ENCODE measurements at places on chromosomes 12 and 14.

DNA sequence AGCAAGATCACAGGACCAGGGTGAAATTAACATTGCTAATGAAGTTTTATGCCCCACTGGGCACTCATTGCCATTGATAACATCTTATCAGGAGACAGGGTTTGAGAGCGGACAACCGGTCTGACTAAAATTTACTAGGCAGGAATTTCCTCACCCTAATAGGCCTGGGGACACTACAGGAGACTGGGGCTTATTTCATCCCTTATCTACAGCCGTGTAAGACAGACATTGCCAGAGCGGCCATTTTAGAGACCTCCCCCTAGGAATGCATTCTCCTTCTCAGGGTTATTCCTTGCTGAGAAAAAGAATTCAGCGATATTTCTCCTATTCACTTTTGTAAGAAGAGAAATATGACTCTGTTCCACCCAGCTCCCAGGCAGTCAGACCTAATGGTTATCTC lies 8.3 kb downstream of the OR4K17 start:
- DNase-seq = no peak

GRCh38 chr14:61269321-61270083 lies 11.6 kb downstream of the TMEM30B start:
- peak; percentile 88 for DNase-seq

GRCh38 chr14:22474730-22475351 lies 114.2 kb downstream of the DAD1 start:
- DNase-seq = no peak

DNA sequence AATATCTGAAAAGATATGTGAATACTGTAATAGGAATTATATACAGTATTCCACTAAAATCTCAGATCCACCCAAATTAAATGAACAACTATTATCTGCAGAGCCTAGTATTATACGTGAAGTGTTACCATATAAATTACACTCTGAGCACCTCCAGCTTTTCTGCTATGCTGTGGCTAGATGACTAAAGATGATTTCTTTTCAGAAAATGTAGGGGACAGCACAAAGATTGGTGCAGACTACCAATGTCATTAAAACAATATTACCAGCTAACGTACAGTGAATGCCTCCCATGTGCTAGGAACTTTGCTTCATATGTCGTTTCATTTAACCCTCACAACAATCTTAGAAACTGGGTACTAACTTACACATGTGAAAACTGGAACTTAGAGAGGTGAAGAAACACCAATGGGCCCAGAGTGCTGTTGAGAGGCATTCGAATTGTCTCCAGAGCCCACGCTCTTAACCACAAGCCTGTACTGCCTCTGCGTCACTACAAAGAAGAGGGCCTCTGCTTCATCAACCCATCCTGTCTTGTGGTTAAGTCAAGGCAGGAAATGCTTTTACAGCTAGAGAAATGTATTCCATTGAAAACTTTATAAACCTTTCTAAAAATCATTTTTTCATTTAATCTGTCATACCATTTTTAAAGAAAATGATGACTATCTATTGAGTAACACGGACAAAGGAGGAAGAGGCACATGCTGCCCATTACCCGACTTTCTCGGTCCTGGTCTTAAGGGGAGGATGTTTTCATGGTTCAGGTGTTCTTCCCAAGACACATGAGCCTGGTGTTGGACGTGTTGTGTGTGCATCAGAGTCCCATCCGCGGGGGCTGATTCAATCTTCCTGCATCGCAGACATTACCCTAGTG lies 1.3 kb downstream of the GPR65 start:
- no peak for DNase-seq

- no peak for DNase-seq
These were observed 18.6 kb downstream of the GSTZ1 start for GRCh38 chr14:77339407-77339806.

GRCh38 chr12:65494537-65494936 lies 216.1 kb downstream of the MSRB3 start:
- no peak for DNase-seq

- DNase-seq = no peak
These were observed 80.2 kb downstream of the KCNA5 start for GRCh38 chr12:5123921-5124320.

DNA sequence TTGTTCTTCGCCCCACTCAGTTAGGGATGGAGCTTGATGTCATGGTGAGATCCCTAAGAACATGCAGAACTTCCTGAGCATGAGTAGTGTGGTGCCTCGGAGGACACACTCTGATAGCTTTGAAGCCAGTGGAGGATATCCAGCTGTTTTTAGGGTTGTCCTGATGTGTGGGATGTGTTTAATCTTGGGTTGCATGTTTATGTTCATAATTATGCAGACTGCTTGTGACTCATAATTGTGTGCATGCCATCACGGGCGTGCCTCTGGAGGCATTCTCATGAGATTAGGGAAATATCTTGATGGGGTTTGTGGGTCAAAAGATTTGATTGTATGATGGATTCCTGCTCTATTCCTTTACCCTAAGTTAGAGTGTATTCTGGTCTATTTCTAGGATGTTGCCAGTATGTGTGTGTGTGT lies 267.4 kb upstream of the PELI2 start:
- no peak for DNase-seq

- no peak for DNase-seq
These were observed 593 bp downstream of the PIP4P1 start for GRCh38 chr14:20460458-20461224.

- no peak for DNase-seq
These were observed 2.0 kb downstream of the CRY1 start for GRCh38 chr12:107091381-107091780.

GRCh38 chr12:67698672-67699581 lies 50.4 kb downstream of the DYRK2 start:
- DNase-seq = no peak

GRCh38 chr12:130665753-130666152 lies 50.3 kb downstream of the RIMBP2 start:
- DNase-seq = no peak

GRCh38 chr12:49227713-49228112 lies 37.2 kb upstream of the TUBA1C start:
- DNase-seq = no peak

- no peak for DNase-seq
These were observed 339.3 kb downstream of the PCNX1 start for GRCh38 chr14:71246539-71246938.

DNA sequence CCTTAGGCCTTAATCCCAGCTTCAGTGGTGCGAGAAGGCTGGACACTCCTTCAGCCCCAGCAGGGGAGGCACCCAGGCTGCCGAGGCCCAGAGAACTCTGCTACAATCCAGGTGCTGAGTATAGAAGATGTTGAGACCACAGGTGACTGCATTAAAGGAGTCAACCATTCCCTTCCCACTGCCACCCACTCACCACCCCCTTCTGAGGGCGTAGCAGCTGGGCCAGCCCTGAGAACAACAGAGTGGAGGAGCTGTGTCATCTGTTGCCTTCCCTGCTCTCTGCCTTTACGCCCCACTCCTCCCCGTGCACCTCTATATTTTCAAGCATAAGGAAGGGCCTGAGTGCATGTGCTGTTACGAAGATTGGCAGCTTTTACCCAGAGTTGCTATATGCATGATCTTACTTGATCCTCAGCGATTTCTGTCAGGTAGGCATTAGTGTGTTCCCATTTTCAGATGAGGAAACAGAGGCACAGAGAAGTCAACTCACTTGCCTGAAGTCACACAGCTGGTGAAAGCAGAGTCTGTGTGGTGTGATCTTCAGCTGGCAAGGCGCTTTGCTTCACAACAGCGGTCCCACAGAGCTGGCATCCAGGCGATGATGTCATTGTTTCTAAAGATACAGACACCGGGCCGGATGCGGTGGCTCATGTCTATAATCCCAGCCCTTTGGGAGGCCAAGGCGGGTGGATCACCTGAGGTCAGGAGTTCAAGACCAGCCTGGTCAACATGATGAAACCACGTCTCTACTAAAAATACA lies 46.7 kb downstream of the RIN3 start:
- DNase-seq = no peak

DNA sequence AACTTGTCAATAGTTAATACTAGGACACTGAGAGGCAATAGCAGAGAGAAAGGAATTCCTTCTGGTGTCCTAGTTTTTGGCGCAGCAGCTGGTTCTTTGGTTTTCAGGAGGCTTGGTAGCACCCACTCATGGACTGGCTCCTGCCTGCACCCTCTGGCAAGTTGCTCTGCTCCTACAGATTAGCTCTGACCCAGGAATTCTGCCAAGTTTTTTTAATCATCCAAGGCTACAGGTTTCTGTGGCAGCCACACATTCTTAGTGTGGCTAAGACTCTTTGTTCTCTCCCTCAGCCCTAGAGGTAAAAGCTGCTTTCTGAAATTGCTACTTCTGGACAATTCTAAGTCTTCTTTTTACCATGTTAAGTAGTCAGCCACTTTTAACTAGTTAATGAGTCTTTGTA lies 72.0 kb upstream of the FKBP4 start:
- no peak for DNase-seq

GRCh38 chr12:51846911-51847642 lies 1.4 kb downstream of the FIGNL2 start:
- no peak for DNase-seq

- no peak for DNase-seq
These were observed 744 bp downstream of the ATP5MC2 start for GRCh38 chr12:53674977-53675700.

- DNase-seq = no peak
These were observed 29.3 kb upstream of the ATF1 start for GRCh38 chr12:50734409-50735263.

DNA sequence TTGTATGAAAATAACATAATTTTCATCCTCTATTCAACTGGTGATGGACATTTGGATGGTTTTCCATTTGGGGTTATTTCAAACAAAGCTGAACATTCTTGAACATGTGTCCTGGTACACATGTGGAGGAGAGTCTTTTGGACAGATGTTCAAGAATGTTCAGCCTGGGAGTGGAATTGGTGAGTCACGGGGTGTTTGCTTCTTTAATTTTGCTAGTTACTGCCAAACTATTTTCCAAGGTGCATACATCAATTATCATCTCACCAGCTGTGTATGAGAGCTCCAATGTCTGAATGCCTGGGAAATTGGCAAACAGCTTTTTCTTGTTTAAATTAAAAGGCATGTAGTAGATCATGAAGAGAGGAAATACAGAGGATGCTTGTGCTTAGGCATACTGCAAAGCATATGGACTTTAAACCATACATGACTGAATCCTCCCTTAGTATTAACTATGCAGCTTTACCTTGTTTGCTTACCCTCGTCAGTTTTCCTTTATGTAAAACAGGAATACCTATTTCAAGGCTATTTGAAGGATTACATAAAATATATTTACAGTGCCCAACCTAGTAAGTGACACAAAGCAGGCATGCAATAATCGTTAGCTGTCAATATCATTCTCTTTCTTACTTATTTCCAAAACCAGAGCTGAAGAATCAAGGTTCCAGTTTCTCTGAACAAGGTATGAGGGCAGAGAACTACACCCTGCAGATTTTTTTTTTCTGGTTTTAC lies 152.1 kb downstream of the ITPR2 start:
- no peak for DNase-seq

DNA sequence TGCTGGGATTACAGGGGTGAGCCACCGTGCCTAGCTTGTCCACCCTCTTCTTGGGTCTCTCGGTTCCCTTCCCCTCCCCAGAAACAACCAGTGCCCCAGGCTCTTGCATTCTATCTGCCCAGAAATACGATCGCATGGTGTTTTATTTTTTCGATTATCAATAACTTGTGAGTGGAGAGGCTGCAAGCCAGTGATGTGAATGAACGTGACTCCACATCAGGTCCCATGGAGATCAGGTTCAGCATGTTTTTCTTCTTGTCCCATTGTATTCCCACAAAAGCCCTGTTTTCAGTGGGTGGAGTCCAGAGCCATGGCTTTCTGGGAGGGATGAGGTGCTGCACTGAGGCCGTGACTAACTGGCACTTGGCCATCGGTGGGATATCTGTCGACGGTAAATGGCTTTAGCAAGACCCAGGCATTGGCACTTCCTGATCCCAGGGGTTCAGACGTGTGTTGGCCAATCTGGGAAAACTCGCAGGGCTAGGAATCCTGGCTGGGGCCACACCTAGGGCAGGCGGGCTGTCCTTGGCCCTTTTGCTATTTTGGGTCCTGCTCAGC lies 12.7 kb upstream of the HNF1A start:
- no peak for DNase-seq

GRCh38 chr12:6735448-6736191 lies 11.8 kb downstream of the COPS7A start:
- DNase-seq = no peak

DNA sequence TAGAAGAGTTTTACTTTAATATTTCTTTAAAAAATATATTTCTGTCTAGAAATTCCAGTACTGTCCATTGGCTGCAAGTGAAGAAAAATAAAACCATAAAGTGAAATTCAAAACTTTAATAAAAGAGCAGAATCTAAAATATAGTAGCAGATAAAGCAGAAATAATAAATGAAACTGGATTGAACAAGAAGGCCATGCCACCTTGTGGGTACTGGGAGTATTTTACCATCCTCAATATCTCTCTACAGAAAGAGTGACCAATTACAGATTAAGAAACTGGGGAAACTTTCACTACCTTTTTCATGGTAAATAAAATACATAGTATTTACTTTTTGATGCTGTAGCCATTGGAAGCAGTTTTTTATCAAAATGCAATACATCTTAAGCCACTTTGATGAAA lies 220.5 kb downstream of the BCAT1 start:
- no peak for DNase-seq

GRCh38 chr14:32576088-32576795 lies 247.1 kb downstream of the AKAP6 start:
- peak; percentile 52 for DNase-seq

DNA sequence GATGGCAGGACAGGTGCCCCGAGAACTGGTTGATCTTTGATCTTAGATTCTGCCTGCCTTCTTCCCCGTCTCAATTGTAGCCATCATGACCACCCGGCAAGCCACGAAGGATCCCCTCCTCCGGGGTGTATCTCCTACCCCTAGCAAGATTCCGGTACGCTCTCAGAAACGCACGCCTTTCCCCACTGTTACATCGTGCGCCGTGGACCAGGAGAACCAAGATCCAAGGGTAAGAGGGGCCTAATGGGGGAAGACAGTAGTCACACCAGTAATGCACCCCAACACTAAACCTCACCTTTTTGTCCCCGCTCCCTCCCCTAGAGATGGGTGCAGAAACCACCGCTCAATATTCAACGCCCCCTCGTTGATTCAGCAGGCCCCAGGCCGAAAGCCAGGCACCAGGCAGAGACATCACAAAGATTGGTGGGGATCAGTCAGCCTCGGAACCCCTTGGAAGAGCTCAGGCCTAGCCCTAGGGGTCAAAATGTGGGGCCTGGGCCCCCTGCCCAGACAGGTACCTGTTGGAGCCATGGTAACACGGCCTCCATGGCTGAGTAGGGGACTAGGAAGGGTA lies 556 bp downstream of the TROAP start:
- no peak for DNase-seq

GRCh38 chr12:62860020-62860419 lies 74.9 kb downstream of the PPM1H start:
- DNase-seq = no peak

DNA sequence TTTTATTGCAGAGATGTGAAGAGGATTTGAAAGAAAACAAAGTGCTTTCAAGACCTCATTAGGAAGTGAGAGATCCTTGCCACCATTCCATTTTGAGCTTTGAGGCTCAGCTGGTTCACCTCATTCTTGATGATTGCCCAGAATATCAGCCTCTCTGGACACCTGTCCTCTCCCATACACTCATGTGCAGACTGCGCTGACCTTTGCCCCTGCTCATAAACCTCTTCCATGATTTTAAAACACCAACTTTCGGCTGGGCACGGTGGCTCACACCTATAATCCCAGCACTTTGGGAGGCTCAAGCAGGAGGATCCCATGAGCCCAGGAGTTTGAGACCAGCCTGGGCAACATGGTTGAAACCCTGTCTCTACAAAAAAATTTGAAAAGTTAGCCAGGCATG lies 8.9 kb downstream of the COX14 start:
- no peak for DNase-seq

All from NCI-H1092 (cell line).